Stimulated activated CD8-positive, alpha-beta memory T cell treated with anti-CD3 and anti-CD28 coated beads, Interleukin-7, amount 100 ng/mL, for 24 hours (primary cell): ENCODE measurements at places on chromosomes 3 and 15.

DNA sequence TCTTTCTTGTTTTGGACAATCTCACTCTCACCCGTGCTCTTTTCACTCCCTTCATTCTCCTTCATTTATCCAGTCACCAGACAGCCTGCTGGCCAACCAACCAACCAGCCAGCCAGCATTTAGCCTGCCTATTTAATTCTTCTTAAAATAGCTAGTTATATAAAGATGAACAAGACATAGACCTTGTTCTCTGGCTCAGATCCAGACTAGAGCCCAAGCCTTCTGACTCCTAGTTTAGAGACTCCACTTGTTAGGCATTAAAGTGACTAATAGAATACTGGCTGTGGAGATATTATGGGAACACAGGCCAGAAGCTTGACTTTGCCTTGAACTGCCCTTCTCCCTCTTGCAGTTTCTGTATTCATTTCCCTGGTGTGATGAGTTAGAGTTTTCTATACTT, 215.3 kb upstream of the THRB start:
- DNase-seq = no peak

- DNase-seq = no peak
Measured at GRCh38 chr15:52745326-52746161, 44.6 kb downstream of the ONECUT1 start.

DNA sequence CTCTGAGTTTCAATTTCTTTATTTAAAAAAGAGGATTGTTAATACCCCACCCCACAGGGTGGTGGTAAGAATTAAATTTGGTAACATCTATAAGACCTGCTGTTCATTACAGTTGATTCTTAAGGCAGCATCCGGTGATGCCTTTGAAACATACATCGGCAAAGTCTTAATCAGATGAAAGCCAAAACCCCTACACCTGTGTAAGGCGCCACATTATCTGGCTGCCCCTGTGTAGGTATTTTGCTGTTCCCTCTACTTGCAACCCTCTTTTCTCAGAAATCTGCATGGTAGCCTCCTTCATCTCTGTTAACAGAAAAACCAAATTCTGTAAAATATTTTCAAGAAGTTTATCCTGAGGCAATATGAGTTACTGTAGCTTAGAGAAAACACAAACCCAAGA, 90.0 kb downstream of the ST6GAL1 start:
- no peak for DNase-seq

- DNase-seq = no peak
Measured at GRCh38 chr15:99103279-99103678, 1.6 kb upstream of the SYNM start.

DNA sequence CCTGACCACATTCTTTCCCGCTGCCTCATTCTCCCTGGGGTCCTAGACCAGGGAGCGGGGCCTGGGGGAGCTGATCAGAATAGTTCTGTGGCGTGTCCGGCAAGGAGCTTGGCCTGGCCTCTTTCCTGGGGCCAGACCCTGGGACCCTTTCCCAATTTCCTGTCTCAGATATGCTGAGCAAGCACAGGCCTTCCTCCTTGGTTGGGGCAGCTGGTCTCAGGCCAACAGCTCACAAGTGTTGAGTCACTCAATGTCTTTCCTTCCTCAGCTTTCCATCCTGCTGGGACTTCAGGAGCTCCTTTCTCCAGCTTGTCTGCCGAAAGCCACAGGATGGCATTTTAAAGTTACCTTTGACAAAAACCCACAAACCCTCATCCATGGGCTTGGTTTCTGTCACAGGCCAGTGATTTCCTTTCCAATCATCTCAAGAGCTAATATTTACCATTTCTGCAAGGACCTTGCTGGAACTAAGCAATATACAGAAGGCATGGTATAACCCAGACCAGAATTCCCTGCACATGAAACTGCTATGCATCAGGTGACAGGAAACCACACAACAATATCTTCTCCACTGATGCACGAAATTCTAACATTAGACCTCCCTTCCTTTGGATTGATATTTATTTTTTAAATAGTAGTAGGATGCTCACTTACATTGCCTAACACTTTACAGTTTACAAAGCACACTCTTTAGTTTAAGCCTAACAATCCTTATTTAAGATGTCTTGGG, 19.5 kb upstream of the TIMP4 start:
- DNase-seq = no peak

DNA sequence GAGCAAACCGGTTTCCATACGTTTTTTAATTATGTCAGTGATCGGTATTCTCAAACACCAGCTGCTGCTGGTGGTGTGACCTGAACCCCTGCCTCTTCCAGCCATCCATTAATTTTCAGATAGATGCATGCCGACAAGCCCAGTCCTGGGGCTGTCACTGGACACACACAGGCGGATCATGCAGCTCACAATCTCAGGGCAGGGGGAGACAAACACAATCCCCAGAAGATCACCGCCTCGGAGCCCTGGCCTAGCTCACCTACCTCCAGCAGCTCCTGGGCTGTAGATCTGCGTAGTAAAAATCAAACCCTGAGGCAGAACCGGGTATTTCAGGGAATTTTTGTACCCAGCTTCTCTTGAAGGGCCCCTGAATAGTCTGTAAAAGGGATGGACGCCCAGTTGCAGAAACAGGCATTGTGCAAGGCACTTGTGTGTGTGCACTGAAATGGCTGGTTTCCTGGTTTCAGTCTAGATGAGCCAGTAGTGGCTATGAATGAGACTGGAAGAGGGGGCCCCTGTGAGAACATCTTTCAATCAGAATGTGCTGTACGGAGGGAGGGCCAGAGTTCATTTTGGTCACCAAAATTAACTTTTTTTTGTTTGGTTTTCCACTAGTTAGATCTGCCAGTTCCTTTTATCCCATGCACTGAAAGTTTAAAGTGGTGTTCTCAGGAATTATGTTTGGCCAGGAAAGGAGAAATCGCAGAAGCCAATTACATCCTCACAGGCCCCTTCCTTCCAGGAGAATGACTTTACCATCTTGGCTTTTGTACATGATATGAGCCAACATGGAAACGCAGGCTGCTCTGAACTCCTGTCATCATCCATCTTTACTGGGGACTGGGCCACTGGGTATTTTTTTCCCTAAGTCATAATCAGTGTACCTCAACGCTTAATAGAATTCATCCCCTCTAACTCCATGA, 55.0 kb upstream of the RPL32 start:
- DNase-seq = no peak

GRCh38 chr15:75112848-75113492, 88.7 kb upstream of the C15orf39 start:
- no peak for DNase-seq

GRCh38 chr15:30043211-30043655, 39.5 kb upstream of the GOLGA8J start:
- DNase-seq = no peak

DNA sequence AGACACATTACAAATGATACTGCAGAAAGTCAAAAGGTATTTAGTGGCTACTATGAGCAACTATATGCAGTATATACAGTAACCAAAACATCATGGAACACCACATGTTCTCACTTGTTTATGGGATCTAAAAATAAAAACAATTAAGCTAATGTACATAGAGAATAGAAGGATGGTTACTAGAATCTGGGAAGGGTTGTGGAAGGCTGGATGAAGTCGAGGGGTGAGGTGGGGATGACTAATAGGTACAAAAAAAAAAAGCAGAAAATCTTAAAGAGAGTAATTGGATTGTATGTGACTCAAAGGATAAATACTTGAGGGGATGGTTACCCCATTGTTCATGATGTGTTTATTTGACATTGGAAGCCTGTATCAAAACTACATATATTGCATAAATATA, 848.8 kb upstream of the GBE1 start:
- no peak for DNase-seq

GRCh38 chr3:24069045-24069444, 124.0 kb downstream of the NR1D2 start:
- DNase-seq = no peak

- DNase-seq = no peak
Measured at GRCh38 chr3:149732234-149732633, 20.1 kb downstream of the COMMD2 start.

GRCh38 chr3:2517500-2518172, 419.0 kb downstream of the CNTN4 start:
- no peak for DNase-seq

GRCh38 chr3:136022529-136023263, 57.2 kb downstream of the PPP2R3A start:
- DNase-seq = no peak

DNA sequence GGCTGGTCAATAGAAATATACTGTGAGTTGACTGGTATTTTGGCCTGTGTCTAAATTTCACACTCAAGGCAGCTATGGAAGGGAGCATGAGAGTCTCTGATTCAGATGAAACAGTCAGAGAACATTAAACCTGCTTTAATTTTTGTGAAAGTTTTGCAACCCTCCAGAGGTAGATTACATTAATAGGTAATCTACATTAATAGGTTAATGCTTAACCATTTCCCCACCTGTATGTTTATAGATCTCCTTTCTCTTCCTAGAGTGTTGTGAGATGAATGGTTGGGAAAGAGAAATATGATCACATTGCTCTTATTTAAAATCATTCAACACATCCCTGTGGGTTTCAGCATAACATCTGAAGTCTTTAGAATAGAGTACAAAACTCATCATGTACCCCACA, 586.9 kb upstream of the DPPA4 start:
- no peak for DNase-seq

GRCh38 chr3:45479621-45480035, 91.3 kb downstream of the LARS2 start:
- no peak for DNase-seq

DNA sequence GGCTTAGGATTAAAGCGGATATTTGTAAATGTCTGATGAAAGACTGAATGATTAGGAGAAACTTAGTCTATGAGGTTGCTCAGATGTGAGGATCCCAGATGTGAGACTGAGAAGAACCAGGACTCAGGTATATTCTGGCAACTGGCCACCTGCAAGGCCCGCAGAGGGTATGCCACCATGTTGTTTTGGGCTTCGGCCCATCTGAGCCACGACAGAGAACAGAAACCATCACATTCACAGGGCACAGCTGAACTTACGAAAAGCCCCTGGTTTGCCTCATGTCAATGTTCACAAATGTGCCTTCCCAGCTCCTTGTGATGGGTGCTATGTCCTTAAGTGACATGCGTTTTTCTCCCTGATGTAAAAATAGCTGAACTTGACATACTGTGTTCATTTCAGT, 412.5 kb upstream of the RORA start:
- no peak for DNase-seq

- no peak for DNase-seq
Measured at GRCh38 chr3:52086976-52087663, 30.7 kb upstream of the DUSP7 start.

DNA sequence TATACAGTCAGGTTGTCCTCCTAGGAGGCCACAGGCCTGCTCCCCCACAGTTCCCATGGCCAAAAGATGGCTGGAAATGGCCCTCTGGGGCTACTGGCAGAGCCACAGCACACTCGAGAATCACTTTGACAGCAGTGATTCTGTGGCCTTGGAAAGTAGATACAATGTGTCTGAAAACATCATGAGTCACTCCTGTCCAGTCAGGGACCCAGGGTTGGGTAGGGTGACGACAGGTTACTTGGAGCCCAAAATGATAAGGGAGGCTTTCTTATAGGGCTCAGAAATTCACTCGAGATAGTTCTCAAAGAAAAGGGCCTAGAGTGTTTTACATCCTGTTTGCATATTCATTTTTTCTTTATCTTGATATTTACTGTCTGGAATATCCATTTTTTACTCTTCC, 24.3 kb downstream of the MRPS25 start:
- no peak for DNase-seq

GRCh38 chr3:9397906-9398699, 688 bp downstream of the SETD5 start:
- no peak for DNase-seq

DNA sequence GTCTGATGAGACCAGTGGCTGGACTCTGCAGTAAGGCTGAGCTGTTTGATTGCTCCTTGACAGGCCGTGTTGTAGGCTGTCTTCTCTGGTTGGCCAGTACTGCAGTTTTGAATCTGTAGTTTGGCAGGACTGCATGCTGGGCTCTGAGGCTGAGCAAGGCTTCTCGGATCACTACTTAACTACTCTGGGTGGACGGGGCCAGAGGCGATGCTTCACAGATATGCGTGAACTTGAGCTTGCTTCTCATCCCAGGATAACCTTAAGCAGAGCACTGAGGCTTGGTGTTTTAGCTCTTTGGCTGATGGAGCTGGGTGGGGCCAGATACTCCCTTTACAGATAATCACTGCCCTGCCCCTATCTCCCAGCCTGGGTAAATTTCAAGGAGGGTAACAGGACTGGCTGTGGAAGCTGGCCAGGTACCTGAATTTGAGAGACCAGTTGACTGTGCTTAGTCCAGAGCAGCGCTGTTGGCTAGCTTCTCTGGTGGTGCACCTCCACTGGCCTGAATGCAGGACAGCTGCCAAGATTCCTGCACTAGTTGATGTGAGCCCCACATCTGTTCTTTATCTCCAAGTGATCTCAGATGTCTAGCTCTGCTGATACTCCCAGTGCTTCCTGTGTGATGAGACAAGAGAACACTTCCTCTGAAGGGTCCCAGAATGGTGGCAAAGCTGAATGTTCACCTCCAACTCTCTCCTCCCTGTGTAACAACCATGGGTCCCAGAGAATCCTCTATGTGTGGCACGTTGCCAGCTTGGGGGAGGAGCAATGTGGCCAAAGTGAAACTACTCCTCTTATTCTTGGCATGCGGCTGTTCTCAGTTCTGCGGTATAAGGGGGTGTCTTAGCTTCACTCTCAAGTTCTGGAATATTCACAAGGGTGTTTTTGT, 37.9 kb downstream of the RPL39L start:
- DNase-seq = peak; percentile 26

- DNase-seq = no peak
Measured at GRCh38 chr3:58617338-58617761, 40.2 kb upstream of the FAM107A start.

DNA sequence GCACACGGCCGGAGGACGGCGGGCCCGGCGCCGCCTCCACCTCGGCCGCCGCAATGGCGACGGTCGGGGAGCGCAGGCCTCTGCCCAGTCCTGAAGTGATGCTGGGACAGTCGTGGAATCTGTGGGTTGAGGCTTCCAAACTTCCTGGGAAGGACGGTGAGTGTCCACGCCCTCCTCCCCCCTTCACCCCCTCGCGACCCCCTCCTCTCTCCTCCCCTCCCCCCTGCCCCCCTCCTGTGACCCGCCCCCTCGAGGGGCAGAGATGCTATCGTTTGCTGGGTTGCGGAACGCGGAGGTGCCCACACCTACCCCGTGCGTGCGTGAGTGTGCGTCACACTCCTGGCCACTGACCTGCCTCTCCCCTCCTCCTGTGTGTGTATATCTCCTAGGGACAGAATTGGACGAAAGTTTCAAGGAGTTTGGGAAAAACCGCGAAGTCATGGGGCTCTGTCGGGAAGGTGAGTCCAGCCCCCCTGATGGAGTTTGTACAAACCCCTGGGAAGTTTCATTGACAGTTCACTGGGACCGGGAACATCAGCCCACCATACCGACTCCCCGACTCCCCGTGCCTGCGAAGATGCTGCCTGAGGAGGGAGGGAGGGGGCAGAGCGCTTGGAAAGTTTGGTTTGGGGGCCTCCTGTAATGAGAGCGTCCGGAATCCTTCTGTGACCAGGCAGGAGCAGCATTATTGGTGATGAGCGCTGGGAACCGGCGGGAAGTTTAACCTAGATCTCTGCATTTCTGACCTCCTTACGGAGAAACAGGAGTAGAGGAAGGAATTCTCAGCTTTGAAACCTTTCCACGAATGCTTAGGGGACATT, 795 bp upstream of the SCAANT1 start:
- DNase-seq = peak; percentile 16
